Cerebellum (tissue), 4 donors: ENCODE measurements at places on chromosomes 16 and 17.

DNA sequence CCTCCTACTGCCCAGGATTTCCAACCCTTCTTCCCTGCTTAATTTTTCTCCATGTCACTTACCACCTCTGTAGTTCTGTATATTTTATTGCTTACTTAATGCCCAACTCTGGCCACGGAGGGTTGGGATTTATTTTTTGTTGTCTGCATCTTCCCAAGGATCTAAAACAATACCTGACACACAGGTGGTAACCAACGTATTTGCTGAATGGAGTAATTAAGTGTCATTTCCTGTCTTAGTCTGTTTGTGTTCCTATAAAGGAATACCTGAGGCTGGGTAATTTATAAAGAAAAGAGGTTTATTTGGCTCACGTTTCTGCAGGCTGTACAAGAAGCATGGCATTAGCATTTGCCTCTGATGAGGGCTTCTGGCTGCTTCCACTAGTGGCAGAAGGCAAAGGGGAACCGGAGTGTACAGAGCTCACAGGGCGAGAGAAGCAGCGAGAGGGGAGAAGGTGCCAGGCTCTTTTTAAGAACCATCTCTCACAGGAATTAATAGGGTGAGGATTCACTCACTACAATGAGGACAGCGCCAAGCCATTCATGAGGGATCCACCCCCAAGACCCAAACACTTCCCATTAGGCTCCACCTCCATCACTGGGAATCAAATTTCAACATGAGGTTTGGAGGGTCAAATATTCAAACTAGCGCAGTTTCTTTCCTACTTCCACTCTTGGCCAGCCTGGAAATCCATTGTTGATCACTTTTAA, 44.8 kb downstream of the ERN1 start:
- DNase-seq: peak; percentile 35

GRCh38 chr17:75109046-75109406, 743 bp upstream of the ARMC7 start:
- DNase-seq: no peak

DNA sequence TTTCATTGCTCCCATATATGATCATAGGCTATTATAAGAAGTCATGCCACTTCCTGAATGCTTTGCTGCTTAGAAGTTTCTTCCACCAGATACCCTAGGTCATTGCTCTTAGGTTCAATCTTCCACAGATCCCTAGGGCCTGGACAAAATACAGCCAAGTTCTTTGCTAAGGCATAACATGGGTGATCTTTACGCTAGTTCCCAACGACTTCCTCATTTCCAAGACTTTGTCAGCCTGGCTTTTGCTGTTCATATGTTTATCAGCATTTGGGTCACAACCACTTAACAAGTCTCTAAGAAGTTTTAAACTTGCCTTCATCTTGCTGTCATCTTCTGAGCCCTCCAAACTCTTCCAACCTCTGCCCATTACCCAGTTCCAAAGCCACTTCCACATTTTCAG, 20.1 kb upstream of the DLX3 start:
- no peak for DNase-seq

DNA sequence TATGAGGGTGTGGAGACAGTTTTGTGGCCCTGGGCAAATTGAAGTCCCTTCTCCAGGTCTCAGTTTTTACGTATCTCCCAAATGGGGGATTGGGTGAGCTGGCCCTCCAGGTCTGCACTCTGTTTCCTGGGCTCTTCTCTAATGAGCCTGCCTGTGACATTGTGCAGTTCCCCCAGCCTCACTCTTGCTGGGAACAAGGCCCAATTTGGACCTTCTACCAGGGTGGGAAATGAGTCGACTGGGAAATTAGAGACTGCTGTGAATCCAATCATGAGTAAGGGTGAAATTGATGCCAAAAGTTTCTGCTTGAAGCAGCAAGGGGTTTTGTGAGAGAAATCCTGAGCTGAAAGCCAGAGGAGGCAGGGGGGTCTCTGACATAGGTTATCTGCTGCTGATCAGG, 71.5 kb upstream of the KSR1 start:
- no peak for DNase-seq

- DNase-seq: no peak
Measured at GRCh38 chr16:31087971-31088370, 772 bp downstream of the PRSS53 start.

DNA sequence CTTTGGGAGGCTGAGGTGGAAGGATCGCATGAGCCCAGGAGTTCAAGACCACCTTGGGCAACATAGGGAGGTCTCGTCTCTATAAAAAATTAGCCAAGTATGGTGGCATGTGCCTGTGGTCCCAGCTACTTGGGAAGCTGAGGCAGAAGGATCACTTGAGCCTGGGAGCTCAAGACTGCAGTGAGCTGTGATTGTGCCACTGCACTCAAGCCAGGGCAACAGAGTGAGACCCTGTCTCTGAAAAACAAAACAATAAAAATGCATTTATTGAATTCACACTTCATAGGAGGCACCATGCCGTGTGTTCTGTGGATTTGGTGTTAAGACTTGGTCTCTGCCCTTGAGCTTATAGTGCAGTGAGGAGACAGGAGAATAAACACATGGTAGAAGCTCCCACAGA, 2.4 kb downstream of the TBC1D24 start:
- DNase-seq: no peak

DNA sequence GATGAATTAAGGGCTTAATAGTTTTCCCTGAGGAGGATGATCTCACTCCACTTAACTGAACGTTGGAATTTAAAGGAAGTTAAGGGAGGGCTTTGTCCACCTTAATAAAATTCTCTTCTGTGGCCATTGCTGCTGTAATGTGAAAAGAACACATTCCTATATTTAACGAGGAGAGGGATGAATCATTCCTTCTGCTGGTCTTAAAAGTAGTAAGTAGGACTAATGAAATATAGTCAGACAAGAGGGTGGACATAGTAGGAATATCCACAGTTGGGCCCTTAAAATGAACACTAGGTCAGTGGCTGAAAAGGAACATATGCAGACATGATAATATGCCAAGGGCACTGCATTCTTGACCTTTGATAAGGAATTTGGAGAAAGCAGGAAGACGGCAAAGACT, 405.6 kb downstream of the PMP22 start:
- DNase-seq: no peak

GRCh38 chr16:66695471-66695934, 1.0 kb downstream of the CMTM4 start:
- peak; percentile 50 for DNase-seq

DNA sequence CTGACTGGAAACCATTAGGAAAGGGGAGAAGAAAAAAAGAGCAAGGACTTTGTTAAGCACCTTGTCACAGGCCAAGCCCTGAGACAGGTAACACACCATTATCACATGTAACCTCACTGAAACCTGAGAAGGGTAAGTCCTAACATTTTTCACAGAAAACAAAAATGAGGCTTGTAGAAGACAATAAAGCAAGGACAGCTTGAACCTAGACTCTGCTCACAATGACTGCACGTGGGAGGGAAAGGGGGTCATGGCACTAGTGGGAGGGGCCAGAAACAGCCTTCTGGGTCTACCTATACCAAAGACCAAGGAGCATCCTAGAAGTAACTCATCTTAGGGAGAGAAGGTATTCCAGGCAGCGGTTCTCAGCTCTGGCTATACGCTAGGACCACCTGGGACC, 7.5 kb downstream of the TK2 start:
- no peak for DNase-seq

DNA sequence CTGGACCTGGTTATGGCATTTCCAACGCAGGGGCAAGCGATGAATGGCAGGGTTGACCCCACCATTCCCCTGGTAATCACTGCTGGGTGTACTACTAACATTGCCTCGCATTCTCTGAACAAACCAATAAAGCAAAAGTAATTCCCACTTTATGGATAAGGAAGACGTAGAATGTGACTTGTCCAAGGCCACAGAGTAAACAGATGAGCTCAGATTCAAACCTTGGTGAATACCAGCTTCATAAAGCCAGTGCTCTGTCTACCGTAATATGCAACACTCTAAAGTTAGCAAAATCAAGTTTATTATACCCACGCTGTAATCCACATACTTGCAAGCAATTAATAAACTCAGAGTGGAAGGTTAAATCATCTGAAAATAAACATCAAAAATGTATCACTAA, 59.6 kb downstream of the ANKFY1 start:
- DNase-seq: no peak

DNA sequence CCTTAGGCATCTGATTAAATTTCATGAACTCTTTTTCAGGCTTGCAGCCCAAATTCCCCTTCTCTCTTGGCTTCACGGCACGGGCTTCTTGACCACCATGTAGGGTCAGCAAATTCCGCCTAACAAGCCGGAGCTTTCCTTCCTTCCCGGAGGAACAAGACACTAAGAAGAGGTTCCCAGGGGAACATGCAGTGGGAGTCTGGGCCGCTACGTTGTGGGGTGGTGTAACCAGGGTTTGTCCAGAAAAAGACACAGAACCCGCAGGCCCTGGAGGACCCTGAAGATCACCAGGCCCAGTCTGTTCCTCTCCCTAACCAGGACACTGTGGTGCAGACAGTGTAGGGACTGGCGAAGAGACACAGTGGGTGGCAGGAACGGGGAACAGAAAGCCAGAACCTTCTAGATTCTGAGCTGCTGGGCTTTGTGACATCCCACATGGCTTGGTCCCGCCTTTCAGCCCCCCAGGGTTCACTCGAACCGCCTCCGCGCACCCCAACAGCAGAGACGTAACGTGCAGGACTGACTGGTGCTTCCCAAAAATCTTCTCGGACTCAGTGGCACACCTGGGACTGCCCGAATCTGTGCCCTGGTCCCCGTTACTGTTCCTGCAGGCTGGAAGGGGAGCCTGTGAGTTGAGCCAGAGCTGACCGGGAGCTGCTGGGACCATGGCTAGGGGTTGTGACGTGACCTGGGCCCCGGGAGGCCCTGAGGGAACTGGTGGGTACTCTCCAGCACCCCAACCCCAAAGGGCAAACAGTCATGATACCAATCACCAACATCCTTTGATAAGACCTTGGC, 55.2 kb downstream of the TBC1D16 start:
- DNase-seq: no peak

GRCh38 chr16:53991754-53992378, 287.9 kb downstream of the FTO start:
- no peak for DNase-seq

DNA sequence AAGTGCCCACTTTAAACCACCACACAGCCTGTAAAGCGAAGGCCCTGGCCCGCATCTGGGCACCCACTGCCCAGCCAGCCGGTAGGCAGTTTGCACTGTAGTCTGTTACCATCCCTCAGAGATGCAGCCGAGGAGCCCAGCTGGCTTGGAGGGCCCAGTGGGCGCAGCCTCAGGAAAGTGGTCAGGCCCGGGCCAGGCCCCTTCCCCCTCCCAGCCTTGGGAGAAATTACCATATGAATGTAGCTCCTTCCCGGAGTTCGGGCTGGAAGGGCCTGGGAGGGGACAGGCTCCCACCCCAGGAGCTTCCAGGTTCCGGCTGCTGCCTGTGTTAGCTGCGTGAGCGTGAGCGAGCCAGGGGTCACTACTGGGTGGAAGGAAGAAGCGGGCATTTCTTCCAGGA, 325.4 kb downstream of the SEC14L1 start:
- no peak for DNase-seq
